A549 treated with CpdA at 1 μM for 4 hours (cell line): ENCODE measurements at places on chromosomes 6 and 20. TPM values are rescaled to one million over a fixed set of nuclear protein-coding genes. Genes with fewer than 3 reads are reported as not detected.

IL20RA gene
- total RNA-seq: 0.03 to 0.09 TPM in 2 of 5 replicates, not detected in the others

RAET1G gene
- total RNA-seq: 7.2 to 12.5 TPM (median 10.7 TPM) in 5 replicates

SLPI gene
- 8.8 to 14.6 TPM (median 11.2 TPM) in 5 replicates for total RNA-seq

TRIM31 gene
- 1.2 to 2.1 TPM (median 2.1 TPM) in 5 replicates for total RNA-seq

ERGIC3 gene
- total RNA-seq: 219 to 253 TPM (median 244 TPM) in 5 replicates

PRL gene
- not detected in 5 replicates for total RNA-seq

OPRL1 gene
- 0.44 to 0.76 TPM (median 0.57 TPM) in 5 replicates for total RNA-seq

DOK5 gene
- 0.02 to 0.12 TPM in 2 of 5 replicates, not detected in the others for total RNA-seq

CD83 gene
- 2.1 to 2.7 TPM (median 2.5 TPM) in 5 replicates for total RNA-seq

OR2B6 gene
- 0.15 to 0.23 TPM (median 0.19 TPM) in 3 of 5 replicates, not detected in the others for total RNA-seq

DEFB124 gene
- not detected in 5 replicates for total RNA-seq

CLPSL2 gene
- total RNA-seq: 1.0 to 1.4 TPM in 2 of 5 replicates, not detected in the others

TBX18 gene
- 14.9 to 20.4 TPM (median 18.6 TPM) in 5 replicates for total RNA-seq

HLA-DRA gene
- not detected in 5 replicates for total RNA-seq
